ENCODE measurements at places on chromosomes 3 and 15.
A peak's percentile ranks its signal among the peaks of the same experiment; 100 is the strongest.

GRCh38 chr3:110859336-110859735 lies 212.3 kb upstream of the NECTIN3 start:
- DNase-seq: no peak

DNA sequence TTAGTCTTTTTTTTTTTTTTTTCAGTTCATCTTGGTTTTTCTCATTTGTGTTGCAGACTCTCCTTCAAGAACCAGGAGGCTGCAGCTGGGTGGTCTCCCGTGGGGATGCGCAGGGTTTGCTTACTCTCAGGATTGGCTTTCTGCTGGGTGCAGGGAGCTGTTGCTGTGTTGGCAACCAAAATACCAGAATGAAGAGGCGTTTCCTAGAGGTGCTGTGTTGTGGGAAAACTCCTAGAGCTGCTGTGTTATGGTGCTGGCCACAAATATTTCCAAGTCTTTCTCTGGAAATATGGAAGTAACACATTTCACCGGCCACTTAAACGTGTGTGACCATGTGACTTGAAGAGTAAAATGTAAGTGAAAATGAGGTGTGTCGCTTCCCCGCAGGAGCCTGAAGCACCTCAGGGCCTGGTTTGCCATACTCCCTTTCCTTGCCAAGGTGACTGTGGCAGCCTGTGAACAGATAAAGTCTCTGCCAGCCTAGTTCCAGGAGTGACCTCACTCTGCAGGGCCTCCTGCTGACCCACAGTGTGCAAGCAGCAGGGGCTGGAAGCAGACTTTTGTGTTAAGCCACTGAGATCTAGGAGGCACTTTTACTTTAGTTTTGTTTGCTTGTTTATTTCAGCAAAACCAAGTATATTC lies 258.9 kb downstream of the ADAMTS17 start:
- no peak for DNase-seq

DNA sequence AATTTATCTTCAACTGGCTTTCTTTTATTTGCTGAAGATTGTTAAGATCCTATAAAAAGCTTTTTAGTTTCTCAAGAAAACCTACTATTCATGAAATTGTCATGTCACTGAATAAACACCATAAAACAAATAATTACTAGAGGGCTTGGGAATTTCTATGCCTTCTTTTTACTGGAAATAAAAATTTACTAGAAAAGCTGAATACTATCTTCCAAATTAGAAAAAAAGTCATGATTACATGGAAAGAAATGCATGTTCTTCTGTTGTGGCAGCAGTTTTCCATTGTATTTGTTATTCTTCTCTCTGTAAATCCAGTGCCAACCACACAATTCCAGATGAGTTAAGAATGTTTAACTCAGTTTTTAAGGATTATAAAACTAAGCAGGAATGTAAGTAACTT lies 153.8 kb downstream of the RAP2B start:
- no peak for DNase-seq

GRCh38 chr15:30979457-30979856 lies 12.0 kb downstream of the MTMR10 start:
- no peak for DNase-seq

DNA sequence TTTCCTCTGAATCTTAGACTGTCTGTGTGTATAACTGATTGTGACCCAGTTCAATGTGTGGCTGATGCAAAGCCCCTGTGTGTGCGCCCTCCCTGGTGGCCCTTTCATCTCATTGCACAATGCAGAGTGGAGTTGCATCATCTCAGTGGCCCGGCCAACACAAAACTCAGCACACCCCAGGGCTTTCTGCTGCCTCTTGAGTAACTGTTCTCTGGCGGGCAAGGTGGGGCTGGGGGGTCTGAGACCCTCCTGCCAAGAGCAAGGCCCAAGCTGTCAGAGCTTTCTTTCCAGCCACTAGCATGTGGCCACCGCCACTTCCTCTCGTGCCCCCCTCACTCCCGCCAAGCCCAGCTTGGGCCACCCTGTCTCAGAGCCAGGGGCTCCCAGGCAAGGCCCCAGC lies 80.7 kb upstream of the ALDH1L1 start:
- DNase-seq: no peak

- DNase-seq: no peak
These were observed 82.9 kb downstream of the CHDH start for GRCh38 chr3:53763353-53763752.

DNA sequence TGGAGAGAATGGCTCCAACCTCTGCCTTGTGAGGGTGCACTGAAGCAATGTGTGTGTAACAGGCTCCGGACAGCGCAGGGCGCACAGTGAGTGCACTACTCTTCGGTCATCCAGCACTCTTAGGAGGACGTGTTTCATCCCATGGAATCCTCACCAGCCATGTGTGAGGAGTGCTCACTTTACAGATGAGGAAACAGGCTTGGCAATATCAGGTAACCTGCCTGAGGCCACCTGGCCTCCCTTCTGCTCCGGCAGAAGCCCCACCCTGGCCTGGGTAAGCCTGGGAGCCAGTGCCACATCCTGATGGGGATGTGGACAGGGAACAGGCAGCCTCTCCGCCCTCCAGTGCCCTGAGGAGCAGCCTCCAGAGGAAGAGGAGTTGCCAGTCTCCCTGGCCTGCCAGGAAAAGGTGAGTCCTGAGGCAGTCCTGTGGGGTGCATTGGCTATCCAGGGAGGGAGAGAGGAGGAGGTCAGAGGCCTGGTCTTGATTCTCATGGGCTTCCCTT lies 39.4 kb upstream of the LIMD1 start:
- DNase-seq: no peak

GRCh38 chr15:47439146-47440111 lies 277.9 kb upstream of the SEMA6D start:
- DNase-seq: no peak

- peak; percentile 52 for DNase-seq
These were observed 62.1 kb downstream of the RASGRF1 start for GRCh38 chr15:79028411-79028964.

GRCh38 chr15:93330912-93331544 lies 242.0 kb upstream of the RGMA start:
- no peak for DNase-seq

DNA sequence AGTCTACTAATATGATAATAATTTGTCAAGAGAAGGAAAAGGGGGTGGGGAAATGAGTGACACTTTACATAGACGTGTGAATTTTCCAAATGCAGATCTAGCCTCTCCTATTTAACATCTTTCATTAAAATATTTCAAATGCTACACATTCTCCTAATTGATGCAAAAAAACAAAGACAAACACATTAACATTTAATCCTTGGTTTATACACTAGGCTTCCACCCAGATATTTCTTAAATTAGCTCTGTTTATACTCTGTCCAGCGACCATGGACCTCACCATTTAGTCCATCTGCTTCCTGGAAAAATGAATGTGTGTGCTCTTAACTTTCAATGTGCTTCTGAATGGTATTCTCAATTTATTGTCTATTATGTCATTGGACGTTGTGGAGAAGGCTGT lies 409.9 kb downstream of the LSAMP start:
- DNase-seq: no peak
